ENCODE measurements at places on chromosomes 6 and 20. TPM values are rescaled to one million over a fixed set of nuclear protein-coding genes. Genes with fewer than 3 reads are reported as not detected.

The FKBP5 gene
- total RNA-seq, result 14.3 TPM

The GCNT2 gene
- total RNA-seq, result 14.3 TPM

The HLA-DQB2 gene
- 0.39 TPM for total RNA-seq

The PHACTR3 gene
- total RNA-seq, result 10.0 TPM

The MMP24 gene
- total RNA-seq, result 5.8 TPM

The RAET1E gene
- total RNA-seq, result 0.22 TPM

The NKX2-2 gene
- not detected for total RNA-seq

The RNF144B gene
- 12.1 TPM for total RNA-seq

The FAM83D gene
- 84.0 TPM for total RNA-seq

The DNMT3B gene
- 8.4 TPM for total RNA-seq

The EDN1 gene
- 24.7 TPM for total RNA-seq

The OR2J3 gene
- total RNA-seq, result not detected

The UQCC2 gene
- 145 TPM for total RNA-seq

The BEND6 gene
- 1.8 TPM for total RNA-seq

The ZNFX1 gene
- total RNA-seq, result 94.1 TPM

The PARD6B gene
- total RNA-seq, result 114 TPM

The NOX3 gene
- total RNA-seq, result not detected

The ELOVL5 gene
- 95.7 TPM for total RNA-seq

The MYH7B gene
- total RNA-seq, result 0.52 TPM

The SGK2 gene
- 45.6 TPM for total RNA-seq

The RIPOR2 gene
- 4.7 TPM for total RNA-seq

The C2 gene
- 6.3 TPM for total RNA-seq

The CLIC5 gene
- 3.3 TPM for total RNA-seq

The ANKRD66 gene
- not detected for total RNA-seq

The RBBP8NL gene
- 6.2 TPM for total RNA-seq

The OXT gene
- not detected for total RNA-seq

The RAET1L gene
- 2.3 TPM for total RNA-seq

The PRKN gene
- total RNA-seq, result 3.8 TPM

The ZNF311 gene
- total RNA-seq, result 2.2 TPM

The ULBP2 gene
- 7.6 TPM for total RNA-seq

The NKAIN4 gene
- total RNA-seq, result not detected

The SEL1L2 gene
- not detected for total RNA-seq

The DEFB132 gene
- not detected for total RNA-seq

The FAM209B gene
- not detected for total RNA-seq

The SLC52A3 gene
- total RNA-seq, result 11.1 TPM

The SCGN gene
- 3.5 TPM for total RNA-seq

The LY6G6D gene
- total RNA-seq, result not detected

The FKBP1C gene
- 0.35 TPM for total RNA-seq

The GPR63 gene
- 1.3 TPM for total RNA-seq

The CCN6 gene
- not detected for total RNA-seq

The HSPA1L gene
- total RNA-seq, result 4.2 TPM

The GJA10 gene
- total RNA-seq, result not detected

The ADAT2 gene
- total RNA-seq, result 12.0 TPM

The FHL5 gene
- total RNA-seq, result not detected

The FITM2 gene
- 13.0 TPM for total RNA-seq

The L3MBTL3 gene
- 9.6 TPM for total RNA-seq

The ADGRF1 gene
- total RNA-seq, result 256 TPM

The KCNQ2 gene
- 0.07 TPM for total RNA-seq

The PAX1 gene
- total RNA-seq, result not detected

The KCNG1 gene
- 6.8 TPM for total RNA-seq

The SAPCD1 gene
- total RNA-seq, result 26.6 TPM

The MEP1A gene
- not detected for total RNA-seq

The GABRR1 gene
- total RNA-seq, result not detected

The CDH4 gene
- not detected for total RNA-seq

Measured in Calu3 (cell line).